ENCODE measurements at places on chromosomes 7 and 10.

GRCh38 chr7:45484094-45484493 lies 90.1 kb upstream of the ADCY1 start:
- no peak for DNase-seq

- peak; percentile 55 for DNase-seq
Measured at GRCh38 chr7:75642810-75643486, 95.8 kb downstream of the HIP1 start.

DNA sequence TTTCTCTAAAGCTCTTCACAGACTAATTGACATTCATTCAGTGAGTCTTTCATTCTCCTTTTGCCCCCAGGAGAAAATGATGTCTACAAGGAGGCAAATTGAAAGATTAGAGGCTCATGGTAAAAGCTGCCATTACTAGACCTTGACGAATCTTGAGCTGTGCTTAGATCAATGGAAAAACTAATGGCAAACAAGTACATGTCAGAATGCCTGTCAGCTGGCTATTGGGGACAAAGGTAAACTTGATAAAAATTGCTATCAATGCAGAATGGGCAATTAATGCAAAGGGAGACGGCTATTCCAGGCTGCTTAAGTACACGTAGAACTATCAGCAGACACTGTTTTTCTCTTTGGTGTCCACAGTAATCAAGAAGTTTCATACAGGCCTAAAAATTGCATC lies 3.3 kb downstream of the ASAH2 start:
- DNase-seq, result no peak

GRCh38 chr7:112887337-112887736 lies 97.1 kb upstream of the TMEM168 start:
- no peak for DNase-seq

GRCh38 chr10:102837230-102837721 lies at the start of gene CYP17A1:
Gene CYP17A1 (minus strand): TSS chr10:102837413. CDS start chr10:102837361, 52 bp downstream.
- DNase-seq, result no peak

DNA sequence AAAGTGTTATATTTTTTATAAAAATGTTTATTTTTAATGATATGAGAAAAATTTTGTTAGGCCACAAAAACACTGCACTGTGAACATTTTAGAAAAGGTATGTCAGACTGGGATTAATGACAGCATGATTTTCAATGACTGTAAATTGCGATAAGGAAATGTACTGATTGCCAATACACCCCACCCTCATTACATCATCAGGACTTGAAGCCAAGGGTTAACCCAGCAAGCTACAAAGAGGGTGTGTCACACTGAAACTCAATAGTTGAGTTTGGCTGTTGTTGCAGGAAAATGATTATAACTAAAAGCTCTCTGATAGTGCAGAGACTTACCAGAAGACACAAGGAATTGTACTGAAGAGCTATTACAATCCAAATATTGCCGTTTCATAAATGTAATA lies 64.8 kb upstream of the CAPZA2 start:
- peak; percentile 59 for DNase-seq

- DNase-seq, result no peak
Measured at GRCh38 chr10:7340179-7340874, 70.5 kb downstream of the SFMBT2 start.

- DNase-seq, result no peak
Measured at GRCh38 chr7:150631866-150632864, at the start of gene GIMAP6. Gene GIMAP6 (minus strand): TSS chr7:150632385. CDS start chr7:150630142, 2,243 bp downstream.

DNA sequence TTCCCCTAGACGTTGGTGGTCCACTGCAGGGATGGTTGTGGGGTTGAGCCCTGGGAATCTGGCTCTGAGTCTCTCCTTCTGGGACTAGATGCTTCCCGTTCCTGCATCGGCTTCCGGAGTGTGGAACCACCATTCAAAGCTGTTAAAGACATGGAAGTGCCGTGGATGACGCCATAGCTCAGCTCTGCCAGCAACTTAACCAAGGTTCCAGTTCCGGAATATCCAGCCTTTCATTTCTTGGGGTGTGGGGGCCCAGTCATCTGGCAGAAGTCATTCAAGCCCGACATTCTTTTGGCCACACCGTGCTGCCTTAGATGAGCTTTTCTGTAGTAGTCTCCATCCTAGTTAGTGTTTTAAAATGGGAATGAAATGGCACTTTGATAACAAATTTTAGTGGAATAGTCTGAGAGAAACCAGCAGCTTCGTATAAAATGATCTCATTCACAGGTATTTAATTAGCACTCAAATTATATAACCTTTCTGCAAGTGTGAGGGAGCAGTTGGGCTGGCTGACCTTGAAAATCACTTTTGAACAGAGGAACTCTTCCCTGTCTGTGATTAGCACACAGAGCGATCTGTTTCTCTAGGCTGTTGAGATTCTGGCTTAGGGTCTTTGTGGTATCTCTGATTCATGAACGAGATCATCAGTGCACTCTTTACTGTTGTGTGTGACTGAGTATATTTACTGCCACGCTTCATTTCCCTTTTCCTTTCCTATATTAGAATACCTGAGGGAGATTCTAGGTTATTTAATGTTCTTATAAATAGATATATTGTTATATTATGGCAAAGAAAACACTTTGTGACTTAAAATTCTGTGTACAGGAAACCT lies 19.9 kb downstream of the LMTK2 start:
- no peak for DNase-seq

DNA sequence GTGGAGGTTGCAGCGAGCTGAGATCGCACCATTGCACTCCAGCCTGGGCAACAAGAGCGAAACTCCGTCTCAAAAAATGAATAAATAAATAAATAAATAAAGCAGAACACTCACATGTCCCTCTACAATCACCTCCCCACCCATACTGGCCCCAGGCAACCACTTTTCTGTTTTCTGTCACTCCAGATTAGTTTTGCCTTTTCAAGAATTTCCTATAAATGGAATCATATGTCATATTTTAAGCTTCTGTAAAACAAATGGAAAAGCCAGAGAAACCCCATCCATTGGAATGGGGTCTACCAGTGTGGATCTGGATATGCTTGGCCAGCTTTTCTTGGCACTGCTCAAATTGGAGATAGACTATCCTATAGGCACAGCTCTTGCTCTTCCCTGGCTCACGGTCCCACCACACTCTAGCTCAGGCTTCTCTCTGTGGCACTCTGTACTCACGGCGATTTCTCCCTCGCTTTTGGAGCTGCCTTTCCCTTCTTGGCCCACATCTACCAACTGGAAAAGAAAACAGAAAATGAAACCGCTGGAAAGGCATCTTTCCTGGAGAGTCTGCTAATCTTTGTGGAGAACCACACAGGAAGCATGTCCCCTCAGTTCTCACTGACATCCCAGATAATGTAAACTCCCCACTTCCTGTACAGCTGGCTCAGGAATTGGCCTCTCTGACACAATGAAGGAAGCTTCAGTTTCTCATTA lies 210.1 kb downstream of the JCAD start:
- no peak for DNase-seq

GRCh38 chr7:20958572-20958971 lies 171.9 kb upstream of the SP8 start:
- DNase-seq, result no peak

DNA sequence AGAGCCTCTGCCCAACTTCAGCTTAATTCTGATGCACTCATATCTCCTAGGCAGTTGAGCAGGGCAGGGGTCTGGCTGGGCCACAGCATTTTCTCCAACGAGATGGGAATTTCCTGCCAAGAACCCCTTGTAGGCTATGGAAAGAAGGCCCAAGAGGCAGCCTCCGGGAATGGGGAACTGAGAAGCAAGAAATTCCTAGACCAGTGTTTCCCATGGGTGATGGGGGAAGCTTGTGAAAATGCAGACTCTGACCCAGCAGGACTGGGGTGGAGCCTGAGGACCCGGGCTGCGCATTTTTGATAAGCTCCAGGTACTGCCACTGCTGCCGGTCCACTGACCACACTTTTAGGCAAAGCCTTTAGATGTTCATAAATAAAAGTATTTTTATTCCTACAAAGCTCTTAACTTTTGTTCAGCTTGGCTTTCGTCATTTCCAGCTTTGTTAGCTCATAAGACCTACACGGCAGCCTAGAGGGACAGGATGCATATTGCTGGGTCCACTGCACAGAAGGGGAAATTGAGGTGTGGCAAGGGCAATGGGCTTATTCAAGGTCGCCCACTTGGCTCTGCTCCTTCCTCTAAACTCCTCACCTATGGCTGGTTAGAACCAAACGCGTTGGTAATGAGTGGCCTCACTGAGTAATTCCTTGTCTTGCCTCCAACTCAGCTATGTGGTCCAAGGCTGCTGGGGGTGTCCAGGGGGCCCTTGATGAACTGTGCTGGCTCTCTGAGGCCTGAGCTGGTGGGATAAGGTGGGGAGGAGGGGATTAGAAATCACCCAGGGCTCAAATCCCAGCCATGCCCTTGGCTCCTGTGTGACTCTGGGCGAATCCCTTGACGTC lies 29.5 kb downstream of the ZCCHC24 start:
- DNase-seq, result no peak

DNA sequence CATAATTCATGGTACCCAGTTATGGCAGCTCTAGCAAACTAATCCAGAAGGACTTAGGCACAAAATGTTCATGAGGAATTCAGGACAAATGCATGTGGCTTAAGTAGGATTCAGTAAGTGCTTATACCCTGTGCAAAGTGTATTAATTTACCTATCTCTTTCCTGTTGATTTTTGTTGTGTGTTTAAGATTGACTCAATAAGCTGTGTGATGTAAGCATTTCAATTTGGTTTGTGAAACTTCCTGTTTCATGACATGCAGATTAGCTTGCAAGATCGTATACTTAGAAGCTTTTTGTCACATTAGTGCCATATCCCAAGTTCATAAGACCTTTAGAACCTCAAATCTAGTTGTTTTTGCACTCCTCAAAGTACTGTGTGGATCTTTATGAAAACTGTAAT lies 416.7 kb downstream of the ARL4A start:
- no peak for DNase-seq

- DNase-seq, result no peak
Measured at GRCh38 chr7:157539521-157539920, 202.7 kb downstream of the DNAJB6 start.
